ENCODE measurements at places on chromosomes 6 and 20. TPM values are rescaled to one million over a fixed set of nuclear protein-coding genes. Genes with fewer than 3 reads are reported as not detected.

Gene RPS18
- total RNA-seq: 3,074 TPM

Gene GABRR2
- total RNA-seq: 0.73 TPM

GRCh38 chr6:162493917-162494316 is 233.6 kb downstream of the PRKN start:
- DNase-seq: no peak

DNA sequence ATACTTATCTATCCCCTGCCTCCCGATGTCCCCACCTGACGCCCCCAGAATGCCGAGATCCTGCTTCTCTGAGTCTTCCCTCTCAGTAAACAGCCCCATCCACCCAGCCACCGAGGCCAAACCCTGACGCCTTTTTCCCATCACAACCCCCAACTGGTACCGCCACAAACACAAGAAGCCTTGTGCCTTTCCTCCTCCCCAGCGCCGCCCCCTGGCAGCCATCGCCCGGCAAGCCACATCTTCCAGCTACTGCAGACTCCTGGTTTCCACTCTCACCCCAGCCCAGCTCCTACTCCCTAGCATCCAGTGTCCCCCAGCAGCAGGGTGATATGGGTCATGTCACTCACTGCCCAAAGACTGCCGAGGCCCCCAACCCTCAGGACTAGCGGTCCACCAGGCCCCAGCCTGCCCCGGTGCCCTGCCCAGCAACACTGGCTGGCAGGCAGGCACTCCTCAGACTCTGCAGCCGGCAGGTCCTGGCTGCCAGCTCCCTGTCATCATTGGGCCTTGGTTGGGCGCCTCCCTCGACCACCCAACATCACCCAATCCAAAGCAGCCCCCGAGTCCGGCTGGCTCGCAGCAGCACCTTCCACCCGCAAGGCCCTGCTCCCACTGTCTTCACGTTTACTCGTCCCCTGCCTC is 11.2 kb downstream of the TCFL5 start:
- no peak for DNase-seq

DNA sequence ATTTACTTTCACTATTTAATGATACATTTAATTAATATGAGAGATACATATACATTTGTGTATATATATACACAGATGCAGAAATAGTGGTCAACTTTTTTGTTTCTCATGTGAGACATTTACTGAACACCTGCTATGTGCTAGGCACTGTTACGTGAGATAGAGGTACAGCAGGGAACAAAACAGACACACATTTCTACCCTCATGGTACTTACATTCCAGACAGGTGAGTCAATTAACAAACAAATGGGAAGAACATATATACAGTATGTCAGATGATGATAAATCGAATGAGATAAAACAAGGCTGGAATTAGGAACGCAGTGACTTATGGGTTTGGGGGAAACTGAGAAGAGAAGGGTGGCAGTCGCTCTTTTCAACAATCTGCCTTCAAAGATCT is 5.1 kb downstream of the TFB1M start:
- DNase-seq: no peak

DNA sequence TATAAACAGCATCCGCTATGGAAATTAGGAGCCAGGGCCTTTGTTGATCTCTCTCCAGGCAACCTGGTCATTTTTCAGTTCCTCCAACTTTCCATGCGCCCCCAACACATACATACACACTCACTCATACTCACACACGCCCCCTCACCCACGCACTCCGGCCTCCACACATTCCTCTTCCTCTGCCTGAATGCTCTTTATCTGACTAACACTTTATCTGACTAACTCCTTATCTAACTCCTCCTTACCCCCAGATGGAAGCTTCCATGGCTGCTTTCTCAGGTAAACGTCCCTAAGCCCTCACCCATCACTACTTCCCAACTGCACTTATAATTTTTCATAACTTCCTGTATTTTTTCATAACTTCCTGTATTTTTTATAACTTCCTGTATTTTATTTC is 17.4 kb downstream of the CASS4 start:
- no peak for DNase-seq

- DNase-seq: no peak
Observed at GRCh38 chr20:48729538-48729937, 98.3 kb downstream of the PREX1 start.

DNA sequence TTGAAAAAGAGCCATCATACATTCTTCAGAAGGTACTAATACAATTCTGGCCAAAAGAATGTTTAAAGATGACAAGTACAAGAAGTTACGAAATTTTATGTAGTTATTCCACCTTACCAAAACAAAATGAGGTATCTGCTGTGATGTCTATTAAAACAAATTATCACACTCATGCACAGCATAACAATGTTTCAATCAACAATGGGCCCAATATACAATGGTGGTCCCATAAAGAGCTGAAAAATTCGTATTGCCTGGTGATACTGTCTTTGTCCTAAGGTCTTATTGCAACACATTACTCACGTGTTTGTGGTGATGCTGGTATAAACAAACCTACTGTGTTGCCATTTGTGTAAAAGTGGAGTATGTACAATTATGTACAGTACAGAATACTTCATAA is 3.6 kb upstream of the NUP153 start:
- DNase-seq: no peak

DNA sequence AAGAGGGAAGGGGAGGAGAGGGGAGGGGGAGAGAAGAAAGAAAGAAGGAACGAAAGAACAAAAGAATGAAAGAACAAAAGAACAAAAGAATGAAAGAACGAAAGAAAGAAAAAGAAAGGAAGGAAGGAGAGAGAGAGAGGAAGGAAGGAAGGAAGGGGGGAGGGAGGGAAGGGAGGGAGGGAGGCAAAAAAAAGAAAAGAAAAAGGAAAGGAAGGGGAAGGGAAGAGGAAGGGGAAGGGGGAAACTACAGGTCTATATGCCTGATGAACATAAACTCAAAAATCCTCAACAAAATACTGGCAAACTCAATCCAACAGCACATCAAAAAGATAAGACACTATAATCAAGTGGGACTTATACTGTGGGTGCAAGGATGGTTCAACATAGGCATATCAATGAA is 13.7 kb upstream of the LGSN start:
- DNase-seq: no peak

GRCh38 chr6:156857573-156857972 is 80.4 kb downstream of the ARID1B start:
- no peak for DNase-seq

Measured in ureter (tissue), 1 donor.